ENCODE measurements at places on chromosomes 7 and 10.
A peak's percentile ranks its signal among the peaks of the same experiment; 100 is the strongest.

- DNase-seq, result no peak
Observed at GRCh38 chr10:5411941-5412276, 448 bp upstream of the NET1 start.

DNA sequence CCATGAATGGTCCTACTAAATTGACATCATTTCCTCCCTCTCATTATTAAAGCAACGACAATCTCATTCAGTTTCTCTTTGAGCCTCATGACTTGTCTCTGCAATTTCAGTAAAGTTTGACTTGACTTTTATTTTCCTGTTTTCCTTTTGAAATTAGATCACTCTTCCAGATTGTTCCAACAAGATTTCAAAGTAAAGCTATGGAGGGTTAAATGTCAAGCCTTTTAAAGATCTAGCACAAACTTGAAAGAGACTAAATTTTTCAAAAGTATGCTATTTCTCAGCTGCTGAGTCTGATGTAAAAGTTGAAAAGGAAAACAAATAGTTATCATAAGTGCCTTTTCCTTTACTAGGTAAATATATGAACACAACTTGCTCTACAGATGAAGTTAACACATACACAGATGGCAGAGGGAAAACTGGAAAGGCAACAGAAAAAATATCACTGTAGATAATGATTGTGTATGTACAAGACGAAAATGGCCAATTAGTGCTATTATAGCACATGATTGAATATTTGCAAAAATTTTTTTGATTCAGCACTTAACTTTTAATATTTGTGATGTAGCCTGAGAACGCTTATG, 200.6 kb downstream of the WDR11 start:
- no peak for DNase-seq

DNA sequence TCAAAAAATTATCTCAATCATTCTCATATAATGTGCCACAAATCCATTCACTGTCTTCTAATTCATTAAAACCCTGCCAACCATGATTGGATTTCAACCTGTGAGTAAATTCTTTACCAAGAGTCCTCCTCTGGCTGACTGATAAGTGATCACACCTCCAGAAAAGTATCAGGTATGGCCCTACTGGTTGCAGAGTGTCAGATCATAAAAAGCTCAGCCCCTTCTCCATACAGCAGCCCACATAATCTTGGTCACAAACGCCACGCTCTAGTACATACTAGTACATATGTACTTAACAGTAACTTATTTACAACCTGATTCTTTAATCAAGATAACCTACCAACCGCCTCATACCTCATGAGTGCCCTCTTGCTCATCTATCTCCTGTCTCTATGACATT, 26.1 kb downstream of the UBE2H start:
- DNase-seq, result no peak

GRCh38 chr10:108410236-108410635, 1245.7 kb upstream of the SORCS1 start:
- no peak for DNase-seq

DNA sequence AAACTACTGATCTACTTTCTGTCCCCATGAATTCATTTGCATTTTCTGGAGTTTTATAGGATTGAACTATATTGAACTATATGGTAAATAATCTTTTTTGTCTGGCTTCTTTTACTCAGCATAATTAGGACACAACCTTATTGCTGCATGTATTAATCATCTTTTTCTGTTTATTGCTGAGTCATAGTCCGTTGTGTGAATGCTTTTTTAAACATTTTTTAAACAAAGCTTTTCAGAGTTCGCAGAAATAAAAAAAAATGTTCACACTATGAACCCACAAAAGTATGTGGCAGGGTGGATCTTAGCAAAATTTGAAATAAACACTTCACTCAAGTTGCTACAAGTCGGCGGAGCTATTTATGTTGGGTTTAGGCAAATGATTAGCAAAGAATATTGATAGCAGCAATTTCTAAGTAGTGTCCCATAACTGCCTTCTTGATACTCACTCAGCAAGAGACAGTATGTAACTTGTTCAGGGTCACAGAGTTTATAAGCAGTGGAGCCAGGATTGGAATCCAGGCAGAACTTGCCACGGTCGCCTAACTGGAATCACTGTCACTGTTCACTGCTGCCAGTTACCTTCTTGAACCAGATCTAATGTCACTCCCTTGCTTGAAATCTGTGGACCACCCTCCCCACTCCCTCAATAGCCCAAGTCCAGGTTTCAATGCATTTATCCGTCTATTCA, 5.6 kb downstream of the CH25H start:
- DNase-seq, result no peak

- no peak for DNase-seq
Observed at GRCh38 chr7:99409192-99409572, 413 bp downstream of the BUD31 start.

DNA sequence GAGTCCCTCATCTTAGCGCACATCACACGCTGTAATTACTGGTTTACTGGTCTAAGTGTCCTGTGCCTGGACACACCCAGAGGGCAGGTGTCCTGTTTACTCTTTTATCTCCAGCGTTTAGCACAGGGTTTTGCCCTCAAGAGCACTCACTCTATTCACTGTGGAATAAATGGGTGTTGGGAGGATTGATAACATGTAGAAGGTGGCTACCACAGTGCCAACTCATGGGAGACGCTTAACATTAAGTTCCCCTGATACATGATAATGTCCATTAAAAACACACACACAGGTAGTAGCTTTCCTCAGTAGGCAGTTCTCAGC, 96.1 kb upstream of the EFCAB10 start:
- DNase-seq, result no peak

- DNase-seq, result no peak
Observed at GRCh38 chr7:31007634-31008033, 43.9 kb downstream of the GHRHR start.

- peak; percentile 91 for DNase-seq
Observed at GRCh38 chr7:71775648-71776047, 636.5 kb downstream of the CALN1 start.

GRCh38 chr7:95172420-95172819, 151.9 kb downstream of the PON1 start:
- no peak for DNase-seq

DNA sequence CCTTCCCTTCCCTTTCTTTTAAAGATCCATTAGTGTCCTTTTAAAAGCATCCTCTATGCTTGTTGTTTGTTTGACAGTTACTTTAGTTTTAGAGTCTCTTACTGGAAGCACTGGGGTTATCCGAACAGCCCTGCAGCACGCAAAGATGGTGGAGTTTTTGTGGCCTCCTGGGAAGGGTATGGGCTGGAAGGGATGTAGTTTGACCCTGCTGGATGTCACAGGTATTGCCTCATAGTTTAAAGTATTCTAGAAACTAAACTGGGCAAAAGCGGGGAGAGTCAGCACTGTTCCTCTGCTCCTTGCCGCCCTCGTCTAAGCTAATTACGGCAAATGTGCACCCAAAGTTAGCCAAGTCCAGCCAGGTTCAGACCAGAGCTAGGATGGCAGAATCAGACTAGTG, 35.8 kb upstream of the GNAI1 start:
- DNase-seq, result no peak
